ENCODE measurements at places on chromosomes 1 and 21. TPM values are rescaled to one million over a fixed set of nuclear protein-coding genes. Genes with fewer than 3 reads are reported as not detected.

Gene TMEM82
- total RNA-seq: not detected

Gene NHLH1
- total RNA-seq: not detected

Gene CRP
- 0.33 TPM for total RNA-seq

Gene PANK4
- 31.3 TPM for total RNA-seq

Gene FCER1G
- 42.0 TPM for total RNA-seq

Gene RPAP2
- total RNA-seq: 4.9 TPM

Gene UTS2
- total RNA-seq: not detected

Gene ACBD6
- 49.4 TPM for total RNA-seq

Gene CR1L
- not detected for total RNA-seq

Gene TPTE
- not detected for total RNA-seq

Gene SYCP1
- not detected for total RNA-seq

Gene SH2D1B
- total RNA-seq: not detected

Gene A3GALT2
- total RNA-seq: not detected

Gene RHD
- not detected for total RNA-seq

Gene LCE3E
- not detected for total RNA-seq

Gene JUN
- total RNA-seq: 320 TPM
